Breast epithelium (tissue), 4 donors: ENCODE measurements at places on chromosomes 12 and 14. TPM values are rescaled to one million over a fixed set of nuclear protein-coding genes. Genes with fewer than 3 reads are reported as not detected.

PZP gene
- total RNA-seq = under 0.01 TPM

PPM1H gene
- total RNA-seq = 15.4 TPM

TSPAN19 gene
- not detected for total RNA-seq

MSI1 gene
- total RNA-seq = 2.0 TPM

GRIP1 gene
- total RNA-seq = 0.48 TPM

DNA sequence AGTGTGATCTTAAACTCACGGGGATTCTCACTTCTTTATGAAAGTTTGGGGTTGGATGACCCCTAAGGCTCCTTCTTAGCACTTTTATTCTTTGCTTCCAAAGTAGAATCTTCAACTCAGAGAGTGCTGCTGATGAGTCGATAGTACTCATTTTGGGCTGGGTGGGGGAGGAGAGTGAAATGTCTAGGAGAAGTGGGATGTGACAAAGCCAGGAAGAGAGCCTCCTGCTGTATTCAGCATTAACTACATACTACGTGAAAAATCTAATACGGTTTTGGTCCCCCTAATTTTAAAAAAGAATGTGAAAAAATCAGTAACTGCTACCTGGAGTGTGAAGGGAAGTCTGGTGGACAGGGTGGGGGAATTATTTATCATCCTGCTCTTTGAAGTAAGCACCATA lies 148.3 kb downstream of the SAMD4A start:
- no peaks in the 10 kb centered on the region for H3K27me3 ChIP-seq
- no peak for DNase-seq
- no peak overlapping the region for H3K4me3 ChIP-seq
- H3K27ac ChIP-seq = peak overlapping the region; percentile 5
- H3K36me3 ChIP-seq = no peaks in the 10 kb centered on the region
- H3K4me1 ChIP-seq = peaks cover 10% of the 10 kb centered on the region

- no peak overlapping the region for H3K4me3 ChIP-seq
- H3K27ac ChIP-seq = no peak overlapping the region
- no peaks in the 10 kb centered on the region for H3K4me1 ChIP-seq
- H3K27me3 ChIP-seq = no peaks in the 10 kb centered on the region
- DNase-seq = no peak
Measured at GRCh38 chr14:38419579-38419978, 163.7 kb upstream of the CLEC14A start.

DNA sequence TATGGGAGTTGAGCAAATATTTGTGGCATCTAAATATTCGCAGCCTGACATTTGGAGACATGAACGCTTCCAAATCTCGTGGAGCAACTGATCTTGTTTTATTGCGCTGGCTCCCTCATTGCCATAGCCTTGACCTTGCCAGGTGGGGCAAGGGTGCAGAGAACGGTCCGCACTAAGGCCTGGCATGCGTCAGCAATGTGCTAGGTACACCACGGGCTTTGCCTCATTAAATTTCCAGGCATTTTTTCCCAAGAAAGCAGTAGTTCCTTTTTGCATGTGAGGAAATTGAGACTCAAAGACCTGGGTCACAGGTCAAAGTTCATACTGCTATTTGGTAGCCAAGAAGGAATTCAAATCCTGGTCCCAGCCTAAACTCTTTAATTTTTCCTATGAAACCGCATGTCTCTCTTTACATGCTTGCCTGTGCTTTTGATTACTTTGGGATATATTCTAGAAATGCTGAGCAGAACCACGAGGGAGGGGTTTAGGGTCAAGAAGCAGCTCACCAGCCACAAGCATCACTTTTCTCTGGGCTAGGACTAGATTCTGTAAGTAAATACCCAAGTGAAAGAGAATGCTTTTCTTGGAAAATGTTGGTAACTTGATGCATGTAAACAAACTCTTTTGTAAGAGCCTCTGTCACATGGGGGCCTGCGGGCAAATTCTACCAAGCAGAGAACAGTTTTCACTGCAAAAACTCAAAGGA lies 891.6 kb downstream of the VRK1 start:
- no peaks in the 10 kb centered on the region for H3K27me3 ChIP-seq
- H3K4me3 ChIP-seq = no peak overlapping the region
- H3K36me3 ChIP-seq = no peaks in the 10 kb centered on the region
- peak overlapping the region; percentile 8 for H3K27ac ChIP-seq

DNA sequence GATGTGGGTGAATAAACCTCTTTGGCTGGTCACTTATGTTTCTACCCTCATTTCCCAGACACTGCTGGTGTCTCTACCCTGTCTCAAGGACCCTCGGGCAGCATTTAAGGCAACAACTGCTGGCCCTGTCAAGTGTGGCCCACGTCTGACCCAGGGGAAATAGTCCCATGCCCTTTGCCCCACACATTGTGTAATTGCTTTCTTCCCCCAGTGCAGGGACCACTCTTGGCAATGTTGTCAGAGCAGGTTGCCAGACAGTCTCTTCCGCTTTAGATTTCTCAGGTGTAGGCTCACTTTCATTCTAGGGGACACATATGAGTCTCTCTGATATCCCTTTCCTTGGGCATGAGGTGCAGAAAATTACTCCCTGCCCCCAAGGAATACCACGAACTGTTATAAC lies 216.7 kb downstream of the TMEM117 start:
- no peak overlapping the region for H3K27ac ChIP-seq
- no peaks in the 10 kb centered on the region for H3K36me3 ChIP-seq
- no peak overlapping the region for H3K4me3 ChIP-seq
- H3K27me3 ChIP-seq = no peaks in the 10 kb centered on the region

GRCh38 chr14:24695265-24696241 lies 61.6 kb upstream of the GZMB start:
- no peaks in the 10 kb centered on the region for H3K27me3 ChIP-seq
- DNase-seq = no peak
- H3K4me1 ChIP-seq = no peaks in the 10 kb centered on the region
- no peak overlapping the region for H3K4me3 ChIP-seq

DNA sequence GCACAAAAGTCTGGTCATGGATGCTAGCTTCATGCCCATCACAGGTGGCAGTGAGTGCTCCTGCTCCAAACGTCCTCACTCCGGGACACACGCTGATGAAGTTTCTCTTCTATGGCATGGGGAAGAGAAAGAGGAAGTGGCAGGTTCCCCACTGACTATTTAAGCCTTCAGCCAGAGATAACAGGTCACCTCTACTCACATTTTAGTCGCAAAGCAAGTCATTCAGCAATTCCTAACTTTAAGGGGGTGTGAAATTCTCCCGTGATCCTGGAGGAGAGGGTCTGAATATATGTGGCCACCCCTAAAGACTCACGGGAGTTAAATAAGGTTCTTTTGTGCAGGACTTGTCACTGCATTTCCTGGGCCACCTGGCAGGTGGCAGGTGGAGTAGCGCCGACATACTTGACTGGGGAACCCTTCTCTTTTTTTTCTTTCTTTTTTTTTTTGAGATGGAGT lies 18.8 kb upstream of the RCOR1 start:
- no peak overlapping the region for H3K27ac ChIP-seq
- no peak overlapping the region for H3K4me3 ChIP-seq
- H3K4me1 ChIP-seq = no peaks in the 10 kb centered on the region
- no peaks in the 10 kb centered on the region for H3K27me3 ChIP-seq
- DNase-seq = no peak

- H3K4me3 ChIP-seq = no peak overlapping the region
- no peaks in the 10 kb centered on the region for H3K36me3 ChIP-seq
- no peaks in the 10 kb centered on the region for H3K27me3 ChIP-seq
- DNase-seq = peak; percentile 74
- no peaks in the 10 kb centered on the region for H3K4me1 ChIP-seq
- H3K27ac ChIP-seq = peak overlapping the region; percentile 52
Measured at GRCh38 chr12:127822809-127823411, 444.1 kb upstream of the TMEM132C start.

GRCh38 chr14:29755311-29756018 lies 172.2 kb downstream of the PRKD1 start:
- no peak overlapping the region for H3K27ac ChIP-seq
- no peaks in the 10 kb centered on the region for H3K27me3 ChIP-seq
- no peak overlapping the region for H3K4me3 ChIP-seq
- H3K36me3 ChIP-seq = no peaks in the 10 kb centered on the region
- no peak for DNase-seq
- no peaks in the 10 kb centered on the region for H3K4me1 ChIP-seq

- H3K36me3 ChIP-seq = no peaks in the 10 kb centered on the region
- H3K27ac ChIP-seq = no peak overlapping the region
- H3K4me1 ChIP-seq = no peaks in the 10 kb centered on the region
- DNase-seq = no peak
- no peak overlapping the region for H3K4me3 ChIP-seq
Measured at GRCh38 chr12:128388461-128389000, 121.6 kb downstream of the TMEM132C start.

- no peaks in the 10 kb centered on the region for H3K36me3 ChIP-seq
- H3K4me3 ChIP-seq = no peak overlapping the region
- no peaks in the 10 kb centered on the region for H3K27me3 ChIP-seq
- no peak overlapping the region for H3K27ac ChIP-seq
- DNase-seq = no peak
Measured at GRCh38 chr14:58992935-58993334, 195.5 kb upstream of the DAAM1 start.

- no peak overlapping the region for H3K4me3 ChIP-seq
- DNase-seq = no peak
- H3K27me3 ChIP-seq = no peaks in the 10 kb centered on the region
- H3K4me1 ChIP-seq = no peaks in the 10 kb centered on the region
- no peaks in the 10 kb centered on the region for H3K36me3 ChIP-seq
Measured at GRCh38 chr14:84128050-84128449, 1401.9 kb upstream of the FLRT2 start.

DNA sequence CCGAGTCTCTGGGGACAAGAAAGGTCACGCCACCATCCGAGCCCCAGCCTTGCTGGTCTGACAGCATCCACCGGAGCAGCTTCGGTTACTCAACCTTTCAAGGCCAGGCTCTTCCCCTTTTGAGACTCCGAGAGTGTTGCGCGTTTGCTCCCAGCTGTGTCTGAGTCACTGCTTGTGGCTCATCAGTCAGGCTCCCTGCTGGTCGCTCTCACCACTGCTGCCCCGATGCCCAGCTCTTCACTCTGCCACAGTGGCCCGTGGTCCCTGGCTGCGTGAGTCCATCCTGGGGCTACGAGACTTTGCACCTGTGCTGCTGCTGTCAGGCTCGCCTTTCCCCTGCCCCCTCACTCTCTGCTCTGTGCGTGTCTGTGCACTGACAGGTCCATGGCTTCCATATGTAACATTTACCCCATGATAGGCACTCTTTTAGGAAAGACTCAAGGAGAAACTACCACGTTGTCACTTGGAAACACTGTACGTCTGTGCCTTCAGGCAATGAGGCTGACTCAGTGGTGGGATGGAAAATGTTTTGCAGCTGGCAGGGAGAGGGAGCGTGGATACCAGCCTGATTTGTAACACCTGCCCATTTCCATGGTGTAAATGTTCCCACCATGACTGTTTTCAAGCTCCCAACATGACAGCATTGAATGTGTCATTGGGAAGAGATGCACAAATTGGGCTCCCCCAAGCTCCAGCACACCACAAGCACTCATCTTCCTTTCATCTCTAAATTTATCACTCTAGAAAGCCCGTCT lies 350.7 kb downstream of the TMEM132D start:
- H3K4me3 ChIP-seq = no peak overlapping the region
- no peaks in the 10 kb centered on the region for H3K4me1 ChIP-seq
- H3K36me3 ChIP-seq = no peaks in the 10 kb centered on the region

GRCh38 chr12:6202304-6202703 lies 2.1 kb downstream of the CD9 start:
- H3K27me3 ChIP-seq = no peaks in the 10 kb centered on the region
- H3K36me3 ChIP-seq = no peaks in the 10 kb centered on the region
- peak overlapping the region; percentile 98 for H3K27ac ChIP-seq
- no peak for DNase-seq
- peak overlapping the region; percentile 88 for H3K4me3 ChIP-seq

- H3K4me3 ChIP-seq = no peak overlapping the region
- no peaks in the 10 kb centered on the region for H3K4me1 ChIP-seq
- H3K27me3 ChIP-seq = peaks cover 7% of the 10 kb centered on the region
- DNase-seq = no peak
- no peaks in the 10 kb centered on the region for H3K36me3 ChIP-seq
Measured at GRCh38 chr12:108173892-108174291, 44.8 kb downstream of the WSCD2 start.

GRCh38 chr12:89848732-89849131 lies 140.1 kb upstream of the ATP2B1 start:
- no peak overlapping the region for H3K4me3 ChIP-seq
- no peak overlapping the region for H3K27ac ChIP-seq
- H3K4me1 ChIP-seq = no peaks in the 10 kb centered on the region
- no peaks in the 10 kb centered on the region for H3K27me3 ChIP-seq

GRCh38 chr12:72236071-72236705 lies 36.0 kb upstream of the TRHDE start:
- no peaks in the 10 kb centered on the region for H3K36me3 ChIP-seq
- no peaks in the 10 kb centered on the region for H3K4me1 ChIP-seq
- no peak overlapping the region for H3K27ac ChIP-seq
- no peak overlapping the region for H3K4me3 ChIP-seq

- no peaks in the 10 kb centered on the region for H3K27me3 ChIP-seq
- H3K36me3 ChIP-seq = no peaks in the 10 kb centered on the region
- H3K4me1 ChIP-seq = no peaks in the 10 kb centered on the region
- no peak for DNase-seq
Measured at GRCh38 chr14:56590535-56590960, 10.9 kb downstream of the TMEM260 start.

- no peak for DNase-seq
- no peaks in the 10 kb centered on the region for H3K27me3 ChIP-seq
- H3K4me3 ChIP-seq = no peak overlapping the region
- H3K4me1 ChIP-seq = no peaks in the 10 kb centered on the region
- H3K27ac ChIP-seq = no peak overlapping the region
Measured at GRCh38 chr14:32650665-32651064, 288.0 kb upstream of the NPAS3 start.

- no peaks in the 10 kb centered on the region for H3K27me3 ChIP-seq
- H3K4me1 ChIP-seq = peaks cover 4% of the 10 kb centered on the region
- no peaks in the 10 kb centered on the region for H3K36me3 ChIP-seq
- no peak overlapping the region for H3K4me3 ChIP-seq
- no peak for DNase-seq
Measured at GRCh38 chr12:63917864-63918799, 73.6 kb downstream of the SRGAP1 start.

DNA sequence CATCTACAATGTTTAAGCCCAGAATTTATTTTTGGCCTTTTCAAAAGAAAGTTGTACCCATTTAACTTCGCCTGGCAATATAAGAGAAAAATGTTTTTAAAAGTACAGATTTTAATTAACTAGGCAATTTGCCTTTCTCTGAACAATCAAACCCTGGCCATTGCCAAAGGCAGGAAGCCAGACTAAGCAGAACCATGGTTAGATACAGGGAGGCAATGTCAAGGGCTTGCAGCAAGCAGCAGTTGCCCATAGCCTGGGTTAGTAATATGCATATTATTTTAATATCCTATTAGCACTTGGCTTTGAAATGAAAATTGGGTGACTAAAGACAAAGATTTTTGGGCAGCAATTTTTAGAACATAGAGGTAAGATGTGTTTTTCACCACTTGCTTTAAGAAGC lies 51.1 kb upstream of the FRMD6 start:
- no peaks in the 10 kb centered on the region for H3K27me3 ChIP-seq
- H3K27ac ChIP-seq = no peak overlapping the region
- H3K36me3 ChIP-seq = no peaks in the 10 kb centered on the region
- no peaks in the 10 kb centered on the region for H3K4me1 ChIP-seq

- no peaks in the 10 kb centered on the region for H3K36me3 ChIP-seq
- no peak overlapping the region for H3K4me3 ChIP-seq
- no peaks in the 10 kb centered on the region for H3K4me1 ChIP-seq
- no peaks in the 10 kb centered on the region for H3K27me3 ChIP-seq
- H3K27ac ChIP-seq = no peak overlapping the region
Measured at GRCh38 chr12:87995581-87996178, 33.5 kb downstream of the C12orf50 start.
